ENCODE measurements at places on chromosomes 1 and 21. TPM values are rescaled to one million over a fixed set of nuclear protein-coding genes. Genes with fewer than 3 reads are reported as not detected.

- DNase-seq, result no peak
Observed at GRCh38 chr1:196690582-196690981, 38.7 kb downstream of the CFH start.

GRCh38 chr1:183812686-183813569 lies 8.0 kb downstream of the RGL1 start:
- no peak for DNase-seq

DNA sequence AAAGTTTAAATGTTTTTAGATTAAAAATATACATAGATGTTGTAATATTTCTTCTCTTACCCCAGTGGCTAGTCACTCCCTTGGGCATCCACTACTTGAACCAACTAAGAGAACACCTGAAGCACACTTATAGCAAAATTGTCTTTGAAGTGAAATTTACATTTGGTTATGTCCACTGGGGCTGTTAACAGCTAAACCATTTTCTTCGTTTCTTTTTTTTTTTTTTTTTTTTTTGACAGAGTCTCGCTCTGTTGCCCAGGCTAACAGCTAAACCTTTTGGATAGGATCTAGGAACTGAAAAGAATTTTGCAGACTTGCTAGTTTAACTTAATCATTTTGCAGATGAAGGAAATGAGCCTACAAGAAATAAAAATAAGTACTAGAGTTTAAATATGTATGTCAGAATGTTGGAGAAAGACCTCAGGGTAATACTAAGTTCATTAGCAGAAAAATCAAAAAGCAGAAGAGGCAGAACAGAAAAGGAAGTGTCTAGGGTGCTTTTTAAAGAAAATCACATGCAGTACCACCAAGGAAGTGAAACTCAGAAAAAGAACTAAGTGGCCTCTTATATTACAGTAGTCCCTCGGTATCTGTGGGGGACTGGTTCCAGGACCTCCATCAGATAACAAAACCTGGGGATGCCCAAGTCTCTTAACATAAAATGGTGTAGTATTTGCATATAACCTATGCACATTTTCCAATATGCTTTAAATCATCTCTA lies 11.8 kb downstream of the DRAM2 start:
- DNase-seq, result no peak

DNA sequence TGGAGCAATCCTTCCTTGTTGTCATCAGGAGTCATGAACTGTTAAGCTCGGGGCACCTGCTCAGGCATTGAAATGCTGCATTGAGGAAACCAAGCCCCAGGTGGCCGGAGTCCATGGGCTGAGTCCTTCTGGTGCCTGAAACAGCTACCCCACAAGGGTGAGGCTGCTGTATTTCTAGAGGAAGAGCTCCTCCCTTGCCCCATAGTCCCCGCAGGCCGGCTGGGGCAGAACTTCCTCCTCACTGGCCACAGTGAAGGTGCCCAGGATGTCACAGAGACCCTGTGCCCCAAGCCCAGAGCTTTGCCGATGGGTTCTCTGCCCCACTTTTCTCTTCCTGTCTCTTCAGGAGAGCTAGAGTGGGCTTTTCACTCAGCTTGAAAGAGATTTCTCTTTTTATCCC lies 80.8 kb upstream of the GCLM start:
- no peak for DNase-seq

DNA sequence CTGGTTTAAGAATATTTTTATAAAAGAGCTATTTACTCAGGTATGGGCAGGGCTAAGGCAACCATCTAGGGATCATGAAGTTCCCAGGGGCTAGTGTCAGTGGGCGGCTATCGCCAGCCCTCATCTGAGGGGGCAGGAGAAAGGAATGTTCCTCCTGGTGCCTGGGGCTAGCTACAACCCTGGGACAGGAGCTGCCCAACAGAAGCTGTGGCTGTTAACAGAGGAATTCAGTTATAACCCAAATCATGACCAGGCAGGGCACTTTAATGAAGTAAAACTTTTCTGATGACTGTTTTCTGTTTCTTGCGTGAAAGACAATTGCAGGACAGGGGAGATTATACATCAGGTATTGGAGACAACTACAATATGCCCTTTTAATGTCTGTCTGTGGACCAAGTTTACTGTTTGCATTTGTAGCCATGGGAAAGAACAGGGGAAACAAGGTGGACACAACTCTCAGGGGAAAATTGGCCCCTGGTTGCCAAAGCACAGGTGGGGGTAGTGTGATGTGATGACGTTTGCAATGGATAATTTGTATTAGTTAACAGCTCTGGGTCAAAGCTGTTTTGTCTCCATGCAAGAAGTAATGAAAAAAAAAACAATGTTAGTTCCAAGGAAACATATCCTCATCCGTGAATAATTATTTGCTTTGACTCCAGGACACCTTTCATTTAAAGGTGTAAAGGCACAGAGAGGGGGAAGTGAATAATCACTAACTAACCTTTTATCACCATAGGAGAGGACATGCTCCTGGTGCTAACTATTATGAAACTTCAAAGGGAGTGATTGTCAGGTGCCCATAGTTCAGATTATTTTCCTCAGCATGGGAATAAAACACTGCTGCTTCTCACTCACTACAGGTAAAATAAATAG lies 105.2 kb downstream of the TSEN15 start:
- no peak for DNase-seq

DNA sequence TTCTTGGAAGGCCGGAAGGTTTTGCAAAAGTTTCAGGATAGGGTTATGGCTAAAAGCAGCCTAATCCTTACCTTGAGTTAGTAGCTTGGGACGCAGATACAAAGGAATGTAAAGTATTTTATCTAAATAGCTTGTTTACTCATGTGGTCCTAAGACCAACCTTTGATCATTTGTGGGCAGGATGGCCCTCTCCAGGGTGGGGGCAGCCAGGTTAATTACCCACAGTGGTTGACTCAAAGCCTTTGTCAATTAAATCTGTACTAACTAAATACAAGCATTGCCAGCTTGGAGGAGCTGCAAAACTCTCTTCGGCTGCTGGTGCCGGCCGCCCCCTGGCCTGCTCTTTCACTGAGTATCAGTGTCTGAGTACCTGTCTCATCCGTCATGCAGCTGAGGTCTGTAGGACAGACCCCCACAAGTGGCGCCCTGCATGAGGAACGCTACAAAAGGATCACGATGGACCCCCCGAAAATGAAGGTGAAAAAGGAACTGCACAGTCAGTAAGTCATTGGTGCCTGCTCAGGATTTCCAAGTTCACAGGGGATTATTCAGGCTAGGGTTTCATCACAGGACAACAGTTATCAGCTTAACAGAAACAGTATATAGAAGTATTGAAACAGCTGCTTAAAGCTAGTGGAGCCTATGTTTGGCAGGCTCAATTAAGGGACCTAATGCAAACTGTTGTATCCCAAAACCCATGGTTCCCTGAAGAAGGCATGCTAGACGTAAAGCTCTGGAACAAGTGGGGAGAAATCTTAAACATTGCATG lies 212.5 kb upstream of the MAP1LC3C start:
- DNase-seq, result no peak

DNA sequence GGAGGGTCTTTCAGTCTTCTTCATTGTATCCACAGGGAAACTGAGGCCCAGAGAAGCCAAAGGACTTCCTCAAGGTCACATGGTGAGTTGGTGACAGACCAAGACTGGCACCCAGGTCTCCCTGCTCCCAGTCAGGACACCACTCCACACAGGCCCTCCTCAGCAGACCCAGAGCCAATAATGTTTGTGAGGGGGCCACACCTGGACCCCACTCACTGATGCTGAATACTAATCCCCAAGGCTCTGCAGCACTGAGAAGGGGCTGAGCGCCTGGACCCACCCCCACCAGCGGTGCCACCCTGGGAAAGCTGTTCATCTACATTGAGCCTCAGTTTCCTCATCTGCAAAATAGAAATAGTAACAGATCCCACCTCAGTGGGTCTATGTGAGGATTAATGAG lies 79.5 kb downstream of the GLIS1 start:
- peak; percentile 22 for DNase-seq

GRCh38 chr21:46189213-46189958 lies 5.1 kb upstream of the SPATC1L start:
- no peak for DNase-seq

GRCh38 chr1:55931081-55931940 lies 648.1 kb downstream of the PLPP3 start:
- DNase-seq, result peak; percentile 79

DNA sequence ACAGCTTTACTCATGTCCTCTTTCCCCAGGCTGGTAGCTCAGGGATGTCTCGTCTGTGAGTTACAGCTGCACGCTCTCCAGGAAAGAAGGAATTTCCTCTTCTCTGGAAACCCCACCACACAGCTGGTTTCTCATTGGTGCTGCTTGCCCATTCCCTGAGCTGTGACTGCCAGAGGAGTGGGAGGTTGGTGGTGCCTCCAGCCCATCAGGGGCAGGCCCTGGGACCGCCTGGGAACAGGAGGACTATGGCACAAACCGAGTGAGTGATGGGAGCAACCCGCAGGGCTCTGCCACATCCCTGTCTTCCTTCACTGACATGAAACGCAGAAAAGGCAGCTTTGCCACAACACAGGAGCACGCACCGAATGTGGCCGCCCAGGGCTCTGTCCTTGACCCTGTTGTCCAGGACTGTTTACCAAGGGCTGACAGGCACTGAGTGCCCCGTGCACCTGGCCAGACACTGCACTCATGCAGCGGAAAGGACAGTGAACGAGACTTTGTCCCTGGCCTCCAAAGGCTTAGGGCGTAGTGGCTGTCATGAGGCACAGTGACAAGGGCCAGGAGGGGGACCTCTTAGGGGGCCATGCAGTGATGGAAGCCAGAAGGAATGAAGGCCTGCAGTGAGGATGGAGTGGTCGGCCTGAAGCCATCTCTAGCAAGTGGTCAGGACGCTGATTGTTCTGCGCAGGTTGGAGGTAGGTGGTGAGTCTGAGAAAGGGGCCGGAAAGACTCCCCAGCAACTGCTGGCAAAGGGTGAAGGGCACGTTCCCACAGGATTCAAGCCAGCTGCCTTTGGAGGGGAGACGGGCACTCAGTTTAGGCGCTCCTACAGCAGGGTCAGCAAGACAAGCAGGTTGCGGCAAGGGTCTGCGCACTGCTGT lies 1.7 kb upstream of the CCNL2 start:
- no peak for DNase-seq

DNA sequence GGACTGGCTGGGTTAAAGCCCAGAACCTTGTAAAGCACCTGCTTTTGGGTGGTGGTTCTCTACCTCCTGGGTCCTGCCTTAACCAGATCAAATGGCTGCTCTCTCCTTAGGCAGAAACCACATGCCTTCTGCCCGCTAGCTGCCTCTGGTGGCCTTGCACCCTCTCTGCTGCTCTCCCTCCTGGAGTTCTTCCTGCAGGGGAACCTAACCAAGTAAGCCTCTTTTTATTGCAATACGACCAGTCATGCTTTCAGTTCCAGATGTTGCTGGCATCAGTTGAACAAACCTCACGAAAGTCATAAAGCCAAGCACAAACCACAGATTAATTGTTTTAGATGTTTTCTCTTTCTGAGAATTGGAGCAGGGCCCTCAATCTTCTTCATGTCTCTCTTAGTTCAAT lies 118.9 kb downstream of the GDAP2 start:
- no peak for DNase-seq

DNA sequence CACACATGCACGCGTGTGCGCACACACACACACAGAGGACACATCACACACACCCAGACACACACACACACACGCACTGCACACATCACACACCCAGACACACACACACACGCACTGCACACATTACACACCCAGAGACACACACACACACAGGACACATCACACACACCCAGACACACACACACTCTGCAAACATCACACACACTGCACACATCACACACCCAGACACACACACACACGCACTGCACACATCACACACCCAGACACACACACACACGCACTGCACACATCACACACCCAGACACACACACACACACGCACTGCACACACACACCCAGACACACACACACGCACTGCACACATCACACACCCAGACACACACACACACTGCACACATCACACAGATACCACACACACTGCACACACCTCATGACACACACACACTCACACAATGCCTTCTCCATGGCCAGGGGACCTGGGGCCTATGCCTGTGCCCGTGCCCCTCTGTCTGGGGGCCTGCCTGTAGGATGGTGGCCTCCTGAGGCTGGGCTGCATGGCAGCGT lies 24.4 kb downstream of the CRYAA start:
- DNase-seq, result no peak

DNA sequence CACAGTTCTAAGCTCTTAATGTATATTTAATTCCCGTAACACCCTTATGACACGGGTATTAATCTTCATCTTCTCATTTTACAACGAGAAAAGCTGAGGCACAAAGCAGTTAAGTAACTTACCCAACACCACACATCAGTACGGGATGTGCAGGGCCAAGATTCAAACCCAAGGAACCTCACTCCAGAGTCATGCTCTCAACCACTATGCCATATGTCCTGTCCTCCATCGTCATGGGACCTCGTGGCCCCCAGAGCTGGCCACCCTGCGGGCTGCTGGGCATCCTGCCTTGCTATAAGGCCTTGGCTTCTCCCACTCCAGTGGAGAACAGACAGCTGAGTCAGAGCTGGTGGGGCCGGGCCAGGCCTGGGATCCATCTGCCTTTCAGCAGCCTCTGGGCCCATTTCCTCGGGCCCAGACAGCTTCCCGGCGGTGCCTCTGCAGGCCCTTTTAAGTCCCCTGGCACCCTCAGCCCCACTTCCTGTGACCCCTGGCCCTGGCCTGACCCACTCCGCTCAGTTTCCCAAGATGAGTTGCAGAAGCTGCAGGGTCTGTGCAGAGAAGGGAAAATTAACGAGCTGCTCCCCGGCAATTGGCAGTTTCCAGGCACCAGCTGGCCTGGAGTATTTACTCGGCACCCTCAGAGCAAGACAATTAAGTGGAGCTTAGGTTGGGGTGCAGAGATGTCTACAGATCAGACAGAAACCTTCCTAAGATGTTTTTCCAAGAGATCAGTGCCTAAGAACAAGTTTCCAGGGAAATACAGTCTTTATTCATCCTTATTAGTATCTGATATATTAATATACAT lies 98.2 kb downstream of the EPHB2 start:
- DNase-seq, result peak; percentile 60

- no peak for DNase-seq
Observed at GRCh38 chr1:228136901-228137300, 3.2 kb upstream of the GUK1 start.

DNA sequence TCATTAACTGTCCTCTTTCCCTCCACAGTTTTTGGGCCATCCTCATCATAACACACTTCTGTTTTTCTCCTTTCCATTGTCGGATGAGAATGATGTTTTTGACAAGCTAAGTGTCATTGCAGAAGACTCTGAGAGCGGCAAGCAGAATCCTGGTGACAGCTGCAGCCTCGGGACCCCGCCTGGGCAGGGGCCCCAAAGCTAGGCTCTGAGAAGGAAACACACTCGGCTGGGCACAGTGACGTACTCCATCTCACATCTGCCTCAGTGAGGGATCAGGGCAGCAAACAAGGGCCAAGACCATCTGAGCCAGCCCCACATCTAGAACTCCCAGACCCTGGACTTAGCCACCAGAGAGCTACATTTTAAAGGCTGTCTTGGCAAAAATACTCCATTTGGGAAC lies 28.6 kb upstream of the IFNAR1 start:
- DNase-seq, result no peak

The BLACAT1 gene
- 4.1 TPM for polyA plus RNA-seq

The PROX1 gene
- 10.2 TPM for polyA plus RNA-seq

The TNFAIP8L2 gene
- 3.3 TPM for polyA plus RNA-seq

The S100A7 gene
- polyA plus RNA-seq, result not detected

The TSPAN2 gene
- polyA plus RNA-seq, result 8.6 TPM
